ENCODE measurements at places on chromosomes 13 and 19. TPM values are rescaled to one million over a fixed set of nuclear protein-coding genes. Genes with fewer than 3 reads are reported as not detected.

PLIN4 gene
- 3.3 TPM for total RNA-seq

MEDAG gene
- total RNA-seq, result 71.6 TPM

CEACAM1 gene
- 41.8 TPM for total RNA-seq

ANKLE1 gene
- total RNA-seq, result 0.76 TPM

CDX2 gene
- not detected for total RNA-seq

LSM4 gene
- 109 TPM for total RNA-seq

ZNF45 gene
- total RNA-seq, result 11.5 TPM
